Stimulated activated CD4-positive, alpha-beta T cell treated with anti-CD3 and anti-CD28 coated beads, Interleukin-12 subunit alpha, Interleukin-12 subunit beta, amount 100 ng/mL, for 48 hours (primary cell): ENCODE measurements at places on chromosomes 6 and 20.

- DNase-seq: peak; percentile 79
Measured at GRCh38 chr6:31736021-31736767, at the start of gene CLIC1. CLIC1 (minus strand) TSS chr6:31736530; CDS start chr6:31736300, 230 bp downstream.

- DNase-seq: no peak
Measured at GRCh38 chr6:131367206-131367873, 205.7 kb upstream of the ARG1 start.

DNA sequence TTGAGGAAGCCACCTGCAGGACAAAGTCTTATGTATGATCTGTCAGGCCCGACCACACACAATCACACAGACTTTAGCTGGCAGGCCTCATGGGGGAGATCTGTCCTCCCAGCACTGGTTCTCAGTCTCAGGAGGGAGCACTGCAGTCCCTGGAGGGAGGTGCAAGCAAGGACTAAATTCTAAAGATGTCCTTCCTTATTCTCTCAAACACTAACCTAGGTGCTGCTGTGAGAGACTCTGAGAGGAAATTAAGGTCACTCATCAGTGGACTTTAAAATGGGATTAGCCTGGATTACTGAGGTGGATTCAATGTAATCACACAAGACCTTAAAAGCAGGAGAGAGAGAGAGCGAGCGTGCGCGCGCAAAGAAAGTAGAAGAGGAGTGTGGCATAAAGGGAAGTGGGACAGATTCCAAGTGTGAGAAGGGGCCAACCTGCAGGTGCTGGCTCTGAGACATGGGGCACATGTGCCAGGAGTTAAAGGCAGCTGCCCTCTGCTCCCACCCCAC is 14.3 kb downstream of the GLO1 start:
- DNase-seq: no peak

DNA sequence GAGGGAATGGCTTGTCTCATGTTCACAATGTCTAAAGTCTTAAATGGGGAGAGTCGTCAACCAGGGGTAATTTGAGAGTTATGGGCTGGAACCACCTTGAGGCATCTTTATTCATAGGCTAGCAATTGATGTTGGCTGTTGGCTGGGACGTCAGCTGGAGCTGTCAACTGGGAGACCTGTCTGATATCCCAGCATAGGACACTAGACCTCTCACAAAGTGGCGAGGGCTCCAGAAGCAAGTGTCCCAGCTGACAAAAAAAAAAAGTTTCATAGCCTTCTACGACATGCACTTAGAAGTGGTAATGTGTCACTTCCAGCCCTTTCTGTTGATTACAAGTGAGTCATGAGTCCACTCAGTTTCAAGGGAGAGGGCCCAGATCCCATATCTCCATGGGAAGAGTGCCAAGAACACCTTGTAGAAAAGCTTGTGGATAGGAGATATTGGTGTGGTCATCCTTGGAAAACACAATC is 278.0 kb downstream of the ESR1 start:
- no peak for DNase-seq

GRCh38 chr20:41738604-41739206 is 120.5 kb upstream of the CHD6 start:
- peak; percentile 32 for DNase-seq

GRCh38 chr6:150866991-150867501 is 1.5 kb downstream of the MTHFD1L start:
- no peak for DNase-seq

DNA sequence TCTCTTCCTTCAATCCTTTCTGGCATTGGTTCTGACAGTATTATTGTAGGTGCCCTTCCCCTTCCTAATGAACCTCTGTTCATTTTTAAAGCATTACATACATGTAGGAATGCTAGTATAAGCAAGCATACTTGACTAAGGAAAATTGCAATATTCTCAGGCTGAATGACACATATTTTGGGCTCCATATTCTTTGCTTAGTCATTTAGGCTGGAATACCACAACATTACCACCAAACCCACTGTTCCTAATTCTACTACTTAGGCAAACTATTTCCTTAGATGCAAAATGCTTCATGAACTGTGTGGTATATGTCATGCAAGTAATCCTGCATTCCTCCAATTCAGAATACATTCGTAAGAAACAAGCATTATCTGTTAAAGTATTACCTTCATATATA is 113.9 kb downstream of the PRDM1 start:
- no peak for DNase-seq

DNA sequence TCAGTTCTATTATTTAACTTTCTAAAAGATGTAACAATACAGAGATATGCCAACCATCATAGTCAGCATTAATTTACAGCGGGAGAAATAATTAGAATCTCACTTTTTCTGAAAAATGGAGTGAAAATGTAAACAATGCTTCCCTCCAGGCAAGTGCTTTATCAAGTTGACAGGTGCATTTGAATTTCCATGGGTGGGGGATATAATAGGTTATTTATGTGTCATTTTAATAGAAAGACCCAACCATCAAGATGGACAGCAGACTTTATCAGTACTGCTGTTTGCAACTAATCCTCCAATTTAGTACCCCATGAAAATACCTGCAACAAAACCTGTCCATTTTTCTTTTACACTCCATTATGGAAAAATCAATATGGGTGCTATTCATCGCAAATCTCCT is 780.1 kb downstream of the TFAP2A start:
- DNase-seq: no peak

GRCh38 chr6:6533176-6533575 is 55.3 kb upstream of the LY86 start:
- DNase-seq: no peak

DNA sequence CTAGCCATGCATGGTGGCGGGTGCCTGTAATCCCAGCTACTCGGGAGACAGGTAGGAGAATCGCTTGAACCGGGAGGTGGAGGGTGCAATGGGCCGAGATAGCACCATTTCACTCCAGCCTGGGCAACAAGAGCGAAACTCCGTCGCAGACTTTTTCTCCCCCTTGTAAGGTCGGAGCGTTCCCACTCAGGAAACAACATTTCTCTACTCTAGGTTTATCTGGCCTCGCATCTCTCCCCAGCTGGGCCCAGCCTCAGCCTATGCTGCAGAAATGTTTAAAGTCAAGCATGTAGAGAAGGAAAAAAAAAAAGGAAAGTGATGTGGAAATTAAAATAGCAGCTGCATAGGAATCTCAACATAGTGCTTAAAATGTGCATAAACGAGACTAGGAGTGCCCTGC is 172.3 kb downstream of the TRIM27 start:
- DNase-seq: no peak

- DNase-seq: no peak
Measured at GRCh38 chr6:5724911-5725310, 281.8 kb downstream of the NRN1 start.

GRCh38 chr6:41477572-41477971 is 68.6 kb upstream of the FOXP4 start:
- DNase-seq: no peak

- no peak for DNase-seq
Measured at GRCh38 chr6:62296541-62296940, 10.5 kb upstream of the KHDRBS2 start.

GRCh38 chr6:38720295-38720694 is 5.2 kb downstream of the DNAH8 start:
- no peak for DNase-seq

DNA sequence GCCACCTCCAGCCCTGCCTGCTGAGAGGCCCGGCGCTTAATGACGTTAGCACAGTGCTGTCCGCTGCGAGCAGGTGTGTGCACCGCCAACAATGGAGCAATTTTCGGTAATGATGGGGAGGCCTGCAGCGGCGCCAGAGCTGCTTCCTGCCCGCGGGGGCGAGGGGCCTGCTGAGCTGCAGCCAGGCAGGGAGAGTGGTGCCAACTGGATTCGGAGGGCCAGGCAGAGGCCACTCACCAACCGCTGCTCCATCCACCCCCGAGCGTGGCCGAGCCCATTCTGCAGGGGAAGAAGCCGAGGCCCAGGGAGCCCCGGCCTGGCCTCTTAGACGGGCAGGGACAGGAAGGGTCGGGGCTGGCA is 9.6 kb downstream of the HRH3 start:
- no peak for DNase-seq
